ENCODE measurements at places on chromosomes 11 and 22.

- DNase-seq = no peak
Measured at GRCh38 chr11:122157653-122158161, 41.7 kb upstream of the BLID start.

DNA sequence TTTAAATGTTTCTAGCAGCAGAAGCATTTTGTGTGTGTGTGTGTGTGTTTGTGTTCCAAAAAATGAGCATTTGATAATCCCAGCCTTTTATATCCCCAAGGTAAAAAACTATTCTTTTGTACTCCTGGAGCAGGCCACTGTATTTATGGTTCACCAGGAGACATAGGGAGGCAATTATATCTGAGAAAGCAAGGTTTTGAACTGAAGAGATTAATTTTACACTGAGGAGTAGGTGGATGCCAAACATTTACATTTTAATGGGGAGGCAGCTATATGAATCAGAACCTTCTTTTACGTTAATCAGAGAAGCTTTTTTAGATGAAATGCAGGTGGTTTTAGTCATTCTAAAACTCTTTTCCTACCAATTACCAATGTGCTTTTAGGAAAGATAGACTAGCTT, 1374.0 kb upstream of the TENM4 start:
- no peak for DNase-seq

- DNase-seq = no peak
Measured at GRCh38 chr11:61954851-61955421, 4.8 kb downstream of the BEST1 start.

- no peak for DNase-seq
Measured at GRCh38 chr22:20420157-20420842, 17.3 kb downstream of the SCARF2 start.

- no peak for DNase-seq
Measured at GRCh38 chr22:36155702-36156101, 4.9 kb downstream of the APOL3 start.

- no peak for DNase-seq
Measured at GRCh38 chr22:49422701-49423100, 405.0 kb downstream of the BRD1 start.

- DNase-seq = no peak
Measured at GRCh38 chr11:65470433-65471049, 28.3 kb upstream of the MALAT1 start.
